ENCODE measurements at places on chromosomes 3 and 15. TPM values are rescaled to one million over a fixed set of nuclear protein-coding genes. Genes with fewer than 3 reads are reported as not detected.
A peak's percentile ranks its signal among the peaks of the same experiment; 100 is the strongest.

GRCh38 chr3:126718561-126719445, 14.8 kb downstream of the CHCHD6 start:
- DNase-seq: no peak

- DNase-seq: peak; percentile 41
These were observed 37.1 kb downstream of the MAP3K13 start for GRCh38 chr3:185399737-185400667.

GRCh38 chr3:13139471-13140065, 66.3 kb upstream of the IQSEC1 start:
- no peak for DNase-seq

The ANO10 gene
- total RNA-seq: 46.4 TPM

The DCUN1D1 gene
- total RNA-seq: 25.0 TPM

The TMEM42 gene
- total RNA-seq: 22.3 TPM

GRCh38 chr15:43900996-43901395, 74.2 kb downstream of the WDR76 start:
- no peak for DNase-seq

DNA sequence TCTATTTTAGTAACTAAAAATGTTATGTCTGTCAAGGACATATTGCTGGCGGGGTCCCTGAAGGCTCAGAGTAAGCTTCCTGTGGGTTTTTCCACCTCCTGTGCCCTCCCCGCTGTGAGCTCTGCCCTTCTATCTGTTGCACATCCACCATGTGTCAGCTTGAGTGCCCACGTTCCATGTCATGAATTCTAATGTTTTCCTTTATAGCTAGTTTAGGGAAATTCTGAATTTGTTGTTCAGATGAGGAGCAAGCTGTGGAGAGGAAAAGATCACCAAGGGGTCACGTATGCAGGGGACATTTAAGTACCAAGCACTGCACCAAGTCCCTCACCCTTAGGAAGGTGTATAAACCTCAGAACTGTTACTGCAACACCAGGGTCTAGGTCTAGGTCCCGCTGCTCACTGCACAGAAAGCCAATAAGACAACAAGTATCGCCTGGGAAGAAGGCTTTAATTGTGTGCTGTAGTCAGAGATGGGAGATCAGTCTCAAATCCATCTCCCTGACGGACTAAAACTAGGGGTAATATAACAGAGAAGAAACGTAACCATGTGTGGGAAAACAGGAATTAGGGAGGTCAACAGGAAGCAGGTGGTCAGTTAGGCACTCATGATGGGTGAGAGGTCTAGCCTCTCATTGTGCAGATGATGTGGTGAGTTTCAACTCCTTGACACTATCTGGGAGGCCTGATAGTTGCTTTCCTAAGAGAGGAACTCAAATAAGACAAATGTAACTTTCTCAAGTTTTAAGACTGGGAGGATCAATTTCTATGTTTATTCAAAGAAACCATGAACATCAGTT, 9.7 kb downstream of the GP9 start:
- no peak for DNase-seq

GRCh38 chr15:55907797-55908196, 85.6 kb downstream of the NEDD4 start:
- peak; percentile 99 for DNase-seq

DNA sequence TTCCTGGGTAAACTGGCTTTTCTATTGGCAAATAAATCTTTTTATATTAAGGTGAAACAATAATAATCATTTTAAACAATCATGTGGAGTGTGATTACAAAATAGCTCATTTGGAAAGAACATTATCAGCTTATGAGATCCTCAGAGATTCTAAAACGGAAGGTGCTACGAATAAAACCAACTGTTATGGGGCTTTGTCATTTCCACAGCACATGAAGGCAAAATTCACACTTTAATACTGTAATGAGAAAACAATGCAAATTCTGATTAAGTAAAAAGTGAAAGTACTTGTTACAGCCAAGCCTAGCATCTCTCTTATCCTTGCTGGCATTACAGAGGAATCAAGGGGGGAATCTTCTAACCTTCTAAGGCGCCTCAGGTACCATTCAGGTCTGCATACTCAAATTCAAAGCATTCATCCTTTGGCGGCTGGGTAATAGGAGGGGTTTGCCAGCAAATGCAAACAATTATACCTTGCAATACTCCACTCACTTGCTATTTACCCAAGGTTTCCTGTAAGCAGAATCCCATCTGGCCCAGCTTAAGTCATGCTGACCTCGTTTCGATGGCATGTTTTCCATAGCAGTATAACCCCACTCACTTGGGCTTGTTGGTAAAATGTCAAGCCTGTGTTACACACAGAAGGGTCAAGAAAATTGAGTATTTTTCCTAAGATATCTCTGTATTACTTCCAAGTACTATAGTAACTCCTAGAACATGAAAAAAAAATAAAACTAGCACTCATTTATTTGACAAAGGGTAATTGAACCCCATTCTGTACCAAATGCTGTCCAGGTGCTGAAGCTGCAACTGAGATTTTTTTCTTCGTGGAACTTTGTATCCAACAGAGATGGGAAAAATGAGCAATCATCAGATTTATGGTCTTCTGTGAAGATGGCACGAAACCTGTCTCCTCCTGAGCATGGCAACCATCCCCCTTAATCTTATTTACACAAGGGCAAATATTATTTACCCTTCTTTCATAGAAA, 183.7 kb upstream of the LMCD1 start:
- peak; percentile 51 for DNase-seq

GRCh38 chr3:122314228-122314876, 10.7 kb upstream of the CSTA start:
- DNase-seq: no peak

The DUOX2 gene
- not detected for total RNA-seq

The EPB42 gene
- total RNA-seq: not detected

The RMDN3 gene
- 16.1 TPM for total RNA-seq
